ENCODE measurements at places on chromosomes 12 and 14.

DNA sequence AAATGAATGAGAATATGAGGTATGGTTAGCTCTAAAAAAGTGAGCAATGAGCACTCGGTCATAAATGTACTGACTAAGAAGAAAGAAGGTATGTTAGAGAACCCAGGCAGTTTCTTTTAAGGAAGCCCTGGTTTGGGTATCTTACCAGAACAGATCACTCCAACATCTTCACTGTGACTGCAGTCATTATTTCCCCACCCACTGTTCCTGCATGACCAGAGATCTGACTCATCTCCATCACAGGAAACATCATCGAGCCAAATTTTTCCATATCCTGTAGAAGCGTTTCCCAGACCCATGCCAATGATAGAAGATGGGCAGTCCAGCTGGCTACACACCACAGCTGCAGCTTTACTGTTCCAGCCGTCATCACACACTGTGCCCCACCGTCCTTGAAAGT lies 48.0 kb downstream of the CD163L1 start:
- no peak for DNase-seq

DNA sequence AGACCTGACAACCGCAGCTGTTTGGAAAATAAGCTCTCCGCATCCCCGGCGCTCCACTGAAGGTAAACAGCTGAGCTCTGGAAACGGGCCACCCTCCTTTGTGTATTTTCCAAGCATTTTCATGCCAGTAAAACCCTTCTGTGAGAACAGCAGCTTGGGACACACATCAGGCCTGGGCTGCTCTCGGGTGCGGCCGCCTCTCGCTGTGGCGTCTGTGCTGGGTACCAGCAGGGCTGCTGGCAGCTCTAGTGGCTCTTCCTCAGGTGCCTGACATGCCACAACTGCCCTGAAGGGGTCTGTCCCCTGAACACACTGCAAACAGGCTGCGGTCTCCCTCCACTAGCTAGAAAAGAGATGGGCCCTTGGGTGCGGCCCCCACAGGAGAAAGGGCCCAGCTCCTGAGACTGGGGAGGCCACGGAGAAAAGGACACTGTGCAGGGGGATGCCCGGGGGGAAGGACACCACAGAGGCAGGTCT lies 96.3 kb downstream of the ITPK1 start:
- no peak for DNase-seq

GRCh38 chr12:49518914-49519573 lies 19.8 kb upstream of the KCNH3 start:
- DNase-seq: no peak

- no peak for DNase-seq
These were observed 4.1 kb downstream of the CKB start for GRCh38 chr14:103518422-103519042.

DNA sequence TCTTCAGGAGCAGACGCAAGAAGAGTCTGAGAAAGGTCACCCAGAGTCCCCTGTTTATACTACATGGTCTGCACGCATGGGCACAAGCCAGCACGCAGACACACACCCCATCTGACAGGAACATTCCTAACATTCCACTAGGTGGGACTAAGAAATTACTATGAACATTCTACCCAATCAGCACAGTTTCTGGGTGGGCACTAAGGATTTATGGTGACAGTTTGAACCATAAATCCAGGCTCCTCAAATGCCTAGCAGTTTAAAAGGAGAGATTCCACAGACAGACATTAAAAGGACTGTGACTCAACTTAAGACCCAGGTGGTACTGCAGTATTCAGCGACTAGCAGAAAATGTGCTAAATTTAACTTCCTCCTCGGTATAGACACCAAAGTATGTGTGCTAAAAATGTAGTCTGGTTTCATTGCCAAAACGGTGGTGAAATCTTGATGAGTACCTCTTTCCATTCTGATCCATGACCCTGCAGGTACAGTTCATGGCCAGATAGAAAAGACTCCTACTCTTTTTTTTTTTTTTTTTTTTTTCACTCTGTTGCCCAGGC lies 16.2 kb downstream of the ABHD4 start:
- DNase-seq: no peak

- no peak for DNase-seq
These were observed 1.0 kb downstream of the SMARCC2 start for GRCh38 chr12:56188131-56188777.

- no peak for DNase-seq
These were observed 139.4 kb downstream of the GRIP1 start for GRCh38 chr12:66539431-66539830.

- DNase-seq: no peak
These were observed 30.0 kb downstream of the SLC39A9 start for GRCh38 chr14:69428289-69428998.

DNA sequence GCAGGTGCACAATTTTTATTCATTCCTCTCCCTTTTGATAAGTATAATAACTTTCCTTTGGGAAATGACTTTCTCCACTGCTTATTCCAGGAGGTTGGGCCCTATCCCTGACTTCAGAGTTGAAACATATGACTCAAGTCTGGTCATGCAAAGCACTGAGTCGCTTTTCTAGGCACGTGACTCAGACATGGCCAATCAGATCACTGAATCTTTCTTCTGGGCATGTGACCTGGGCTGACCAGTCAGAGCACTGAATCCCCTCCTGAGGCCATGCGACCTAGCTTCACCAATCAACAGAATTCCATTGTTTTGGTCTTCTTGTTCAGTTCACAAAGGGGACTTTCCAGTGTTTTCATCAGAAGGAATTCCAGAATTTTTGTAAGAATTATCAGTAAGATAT lies 377.1 kb upstream of the KITLG start:
- DNase-seq: no peak

DNA sequence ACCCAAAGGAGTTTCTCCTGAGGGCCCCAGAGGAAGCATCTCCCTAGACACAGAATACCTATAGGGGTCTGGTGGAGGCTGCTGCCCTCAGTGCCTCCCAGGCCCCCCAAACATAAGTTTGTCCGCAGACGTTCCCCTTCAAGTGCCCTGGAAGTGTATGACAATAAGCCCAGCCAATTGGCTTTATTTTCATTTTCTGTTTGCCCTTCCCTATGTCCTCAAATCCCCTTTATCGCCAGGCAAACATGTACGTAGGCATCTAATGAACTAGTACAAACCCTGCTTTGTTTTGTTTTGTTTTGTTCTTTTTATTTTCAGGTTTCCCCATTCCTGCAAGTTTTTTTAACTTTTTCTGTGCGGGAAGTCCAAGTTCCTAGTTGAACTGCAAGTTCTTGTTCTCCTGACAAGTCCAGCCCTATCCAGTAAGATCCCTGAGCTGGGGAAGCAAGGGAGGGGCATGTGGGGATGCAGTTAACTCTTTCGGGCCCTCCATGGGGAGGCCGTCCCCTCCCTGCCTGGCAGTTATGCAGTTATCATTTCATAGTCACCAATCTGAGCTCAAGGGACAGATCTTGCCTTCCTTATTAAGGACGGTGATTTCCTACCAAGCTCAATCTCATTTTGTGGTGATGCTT lies 141.9 kb downstream of the KCNA5 start:
- no peak for DNase-seq

- no peak for DNase-seq
These were observed 1.1 kb upstream of the HDAC7 start for GRCh38 chr12:47820631-47821345.

- DNase-seq: no peak
These were observed 42.5 kb downstream of the VDR start for GRCh38 chr12:47862167-47862750.

- no peak for DNase-seq
These were observed 66.1 kb downstream of the PDZRN4 start for GRCh38 chr12:41254004-41254914.

GRCh38 chr14:90726656-90727055 lies 89.6 kb downstream of the TTC7B start:
- no peak for DNase-seq

- DNase-seq: peak; percentile 19
These were observed 236.0 kb downstream of the BCL11B start for GRCh38 chr14:99035712-99036610.

DNA sequence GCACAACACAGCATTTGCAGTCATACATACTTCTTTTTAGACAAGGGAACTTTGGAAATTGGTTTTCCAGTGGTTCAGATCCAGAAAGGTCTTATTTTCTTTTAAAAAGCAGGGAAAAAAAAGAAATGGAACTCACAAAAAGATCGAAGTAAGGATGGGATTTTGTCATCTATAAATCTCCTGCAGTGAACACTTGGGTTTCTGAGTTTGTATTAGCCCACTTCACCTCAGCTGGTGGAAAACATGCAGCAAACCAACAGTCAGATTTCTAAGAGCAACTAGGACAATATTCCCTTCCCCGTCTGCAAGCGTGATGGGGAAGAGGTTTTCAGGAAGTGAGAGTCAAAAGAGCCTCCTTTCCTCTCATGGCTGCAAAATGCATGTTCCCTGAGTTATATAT lies 4.6 kb downstream of the MYF5 start:
- no peak for DNase-seq

- no peak for DNase-seq
These were observed 23.7 kb upstream of the TUBA1A start for GRCh38 chr12:49212572-49212971.

DNA sequence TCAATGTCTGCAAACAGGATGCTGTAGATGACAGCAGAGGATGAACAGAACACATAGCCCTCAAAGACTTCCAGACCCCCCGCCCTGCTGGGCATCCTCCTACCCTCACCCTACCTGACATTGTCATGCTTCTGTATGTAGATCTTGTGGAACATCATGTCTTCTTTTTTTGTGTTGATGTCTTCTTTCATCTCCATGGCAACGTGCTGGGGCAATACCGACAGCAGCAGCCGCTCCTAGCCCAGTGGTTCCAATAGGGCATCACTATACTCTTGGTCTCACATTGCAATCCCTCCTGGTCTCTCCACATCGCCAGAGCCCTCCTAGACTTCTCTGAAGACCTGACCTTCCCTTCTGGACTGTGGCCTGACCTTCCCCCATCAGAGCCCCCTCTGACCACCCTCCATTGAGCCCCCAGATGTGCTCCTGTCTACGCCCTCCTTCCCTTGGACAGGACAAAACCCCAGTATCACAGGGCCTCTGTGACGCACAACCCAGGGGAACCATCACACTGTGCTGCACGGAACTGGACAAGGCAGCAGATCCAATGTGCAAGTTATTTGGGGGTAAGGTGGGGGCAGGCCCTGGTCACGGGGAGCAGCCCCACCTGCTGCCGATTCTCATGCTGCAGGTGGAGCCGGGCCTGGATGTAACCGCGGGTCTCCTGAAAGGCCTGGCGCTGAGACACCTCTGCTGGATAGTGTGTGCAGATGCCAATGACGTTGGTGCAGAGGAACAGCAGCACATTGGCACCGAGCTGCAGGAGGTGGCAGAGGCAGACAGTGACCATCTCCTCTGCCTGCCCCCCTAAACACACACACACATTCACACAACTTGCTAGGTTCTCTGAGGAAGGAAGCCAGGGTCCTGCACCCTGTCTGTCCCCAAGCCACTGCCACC lies 11.1 kb downstream of the ADCY6 start:
- DNase-seq: no peak

GRCh38 chr14:59918824-59919569 lies 947 bp upstream of the LRRC9 start:
- DNase-seq: no peak

DNA sequence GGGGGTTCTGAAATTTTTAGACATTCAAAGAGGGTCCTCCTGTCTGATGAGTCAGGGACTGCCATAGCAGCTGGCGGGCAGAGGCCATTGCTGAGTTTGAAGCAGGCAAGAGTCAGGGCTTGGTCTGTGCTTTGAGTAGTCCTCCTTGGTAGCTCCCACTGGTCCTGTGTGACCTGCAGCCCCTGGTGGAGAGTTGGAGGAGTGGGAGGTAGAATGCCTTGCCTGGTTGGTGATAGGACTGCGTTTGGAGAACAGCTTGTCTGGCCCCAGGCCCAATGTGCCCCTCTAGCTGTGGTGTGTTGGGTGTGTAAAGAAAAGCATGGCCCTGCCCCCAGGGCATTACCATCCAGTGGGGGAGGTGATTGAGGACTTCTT lies 116.7 kb downstream of the BEGAIN start:
- DNase-seq: no peak

- peak; percentile 8 for DNase-seq
These were observed 95.2 kb upstream of the PCED1B start for GRCh38 chr12:46983959-46984841.

DNA sequence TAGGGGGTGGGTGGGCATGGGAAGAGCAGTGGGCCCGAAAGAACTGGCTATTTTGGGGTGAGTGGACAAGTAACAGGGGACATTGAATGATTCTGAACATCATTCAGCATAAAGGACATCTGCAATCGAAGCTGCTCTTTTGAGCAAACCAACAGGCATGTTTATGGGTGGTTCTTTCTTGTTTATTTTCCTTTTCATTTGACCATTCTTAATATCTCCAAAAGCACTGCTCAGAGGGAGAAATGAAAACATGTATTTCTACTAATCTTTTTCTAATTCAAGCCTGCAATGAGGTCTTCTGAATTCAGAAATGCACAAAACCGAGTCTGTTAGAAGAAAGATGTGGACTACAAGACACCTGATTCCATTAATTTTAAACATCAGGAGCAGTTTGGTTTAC lies 54.0 kb downstream of the NUAK1 start:
- DNase-seq: no peak

DNA sequence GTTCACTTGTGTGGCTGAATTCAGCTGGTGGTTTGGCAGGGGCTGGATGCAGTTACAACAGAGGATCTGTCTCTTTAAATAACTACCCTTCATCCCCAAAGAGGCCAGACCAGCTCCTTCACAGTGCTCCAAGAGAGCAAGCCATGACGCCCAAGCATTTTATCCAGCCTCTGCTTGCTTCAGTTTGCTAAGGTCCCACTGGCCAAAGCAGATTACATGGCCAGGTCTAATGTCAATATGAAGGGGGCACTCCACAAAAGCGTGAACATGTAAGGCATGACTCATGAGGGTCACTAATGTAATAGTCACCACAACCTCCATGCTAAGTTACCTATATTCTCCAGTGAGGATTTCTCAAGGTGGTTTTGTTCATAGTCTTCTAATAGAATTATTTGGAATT lies 62.9 kb downstream of the MARK3 start:
- no peak for DNase-seq

DNA sequence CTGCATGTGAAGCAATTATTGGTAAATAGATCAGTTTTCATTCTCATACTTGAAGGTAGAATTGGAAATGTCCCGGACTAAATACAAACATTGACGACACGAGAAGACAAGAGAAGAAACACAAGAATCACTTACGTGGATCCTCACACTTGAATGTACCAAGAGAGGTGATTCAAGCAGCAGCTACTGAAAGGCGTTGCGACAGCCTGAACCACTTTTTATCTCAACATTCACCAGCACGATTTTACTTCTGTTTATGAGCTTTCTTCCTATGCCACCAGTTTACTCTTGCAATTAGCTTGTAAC lies 3.6 kb upstream of the FZD10 start:
- no peak for DNase-seq

DNA sequence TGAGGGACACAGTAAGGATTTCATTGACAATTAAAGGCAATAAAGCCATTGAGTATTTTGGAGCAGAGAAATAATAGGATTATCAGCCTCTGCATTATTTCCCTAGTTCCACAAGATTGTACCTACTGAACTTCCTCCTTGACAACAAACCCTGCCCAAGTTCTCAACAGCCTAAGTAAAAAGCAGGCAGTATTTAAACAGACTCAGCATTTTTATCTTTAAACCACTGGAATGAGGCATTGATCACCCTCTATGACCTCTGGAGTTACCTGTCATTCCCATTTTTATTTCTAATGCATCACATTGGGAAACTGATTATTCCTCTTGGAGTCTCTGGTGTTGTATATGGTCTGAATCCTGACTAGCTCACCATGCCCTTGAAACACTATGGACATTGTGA lies 570.6 kb upstream of the STXBP6 start:
- no peak for DNase-seq

GRCh38 chr12:13371797-13372196 lies 175.3 kb downstream of the EMP1 start:
- no peak for DNase-seq

Measured in NCI-H1417 treated with DMSO at 0.1 percent for 48 hours (cell line).